ENCODE measurements at places on chromosomes 7 and 10. TPM values are rescaled to one million over a fixed set of nuclear protein-coding genes. Genes with fewer than 3 reads are reported as not detected.

Gene BLNK
- polyA plus RNA-seq, result 1.0 TPM

Gene OR2A7
- polyA plus RNA-seq, result 0.70 TPM

Gene INMT
- polyA plus RNA-seq, result 1.2 TPM

Gene SFRP5
- 1.9 TPM for polyA plus RNA-seq

Gene TYW1
- 10.9 TPM for polyA plus RNA-seq

Gene LLCFC1
- not detected for polyA plus RNA-seq

Gene CRHR2
- 0.49 TPM for polyA plus RNA-seq

Gene PLEKHS1
- polyA plus RNA-seq, result not detected

Gene CALHM1
- 0.37 TPM for polyA plus RNA-seq

Gene SMKR1
- 9.1 TPM for polyA plus RNA-seq

Gene FAM200A
- 4.1 TPM for polyA plus RNA-seq

Gene ZNF487
- polyA plus RNA-seq, result 7.7 TPM

Gene ARHGAP22
- 8.7 TPM for polyA plus RNA-seq

Gene ZNF735
- not detected for polyA plus RNA-seq

Gene ZNF804B
- polyA plus RNA-seq, result not detected

Gene ACTR3C
- 3.0 TPM for polyA plus RNA-seq

Gene BMPER
- 2.1 TPM for polyA plus RNA-seq

Gene CABCOCO1
- 2.3 TPM for polyA plus RNA-seq

Gene PNLIP
- polyA plus RNA-seq, result not detected

Gene C10orf67
- 0.27 TPM for polyA plus RNA-seq

Gene MBLAC1
- polyA plus RNA-seq, result 4.7 TPM

Gene PVRIG
- 0.22 TPM for polyA plus RNA-seq

Gene HOXA5
- polyA plus RNA-seq, result 25.3 TPM

Gene GBX1
- not detected for polyA plus RNA-seq

Gene HSPA12A
- 11.6 TPM for polyA plus RNA-seq

Gene OLAH
- polyA plus RNA-seq, result not detected

Gene ATP6V0A4
- polyA plus RNA-seq, result 0.27 TPM

Gene AGAP3
- 221 TPM for polyA plus RNA-seq

Gene ACHE
- polyA plus RNA-seq, result 9.3 TPM

Gene TMEM176A
- 19.5 TPM for polyA plus RNA-seq

Gene KCNH2
- 49.2 TPM for polyA plus RNA-seq

Gene MBL2
- not detected for polyA plus RNA-seq

Gene HTR5A
- 2.1 TPM for polyA plus RNA-seq

Gene CC2D2B
- polyA plus RNA-seq, result not detected

Gene SFXN3
- polyA plus RNA-seq, result 25.9 TPM

Gene SDK1
- 62.9 TPM for polyA plus RNA-seq

Gene CUBN
- 0.27 TPM for polyA plus RNA-seq

Gene PTPRN2
- 130 TPM for polyA plus RNA-seq

Gene CPA2
- 0.97 TPM for polyA plus RNA-seq

Gene ASAH2
- 0.31 TPM for polyA plus RNA-seq
